ENCODE measurements at places on chromosomes 1 and 21.

- no peak for DNase-seq
These were observed 283.6 kb upstream of the C1orf105 start for GRCh38 chr1:172136925-172137324.

DNA sequence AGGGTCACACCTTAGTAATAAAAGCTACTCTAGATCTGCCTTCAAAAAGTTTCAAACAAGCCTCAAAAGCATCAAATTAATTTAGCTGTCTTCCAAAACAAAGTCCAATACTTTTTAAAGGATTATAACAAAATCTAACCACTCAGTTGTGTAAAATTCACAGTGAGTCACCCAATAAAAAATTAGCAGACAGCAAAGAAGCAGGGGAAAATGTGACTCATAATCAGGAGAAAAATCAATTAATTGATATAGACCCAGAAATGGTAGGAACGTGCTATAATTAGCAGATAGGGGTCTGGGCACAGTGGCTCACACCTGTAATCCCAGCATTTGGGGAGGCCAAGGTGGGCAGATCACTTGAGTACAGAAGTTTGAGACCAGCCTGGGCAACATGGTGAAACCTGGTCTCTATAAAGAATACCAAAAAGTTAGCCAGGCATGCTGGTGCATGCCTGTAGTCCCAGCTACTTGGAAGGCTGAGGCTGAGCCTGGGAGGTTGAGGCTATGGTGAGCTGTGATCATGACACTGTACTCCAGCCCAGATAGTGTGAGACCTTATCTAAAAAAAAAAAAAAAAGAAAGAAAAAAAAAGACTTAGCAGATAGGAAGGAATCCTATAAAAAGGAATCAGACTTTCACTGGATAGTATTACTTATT, 8.1 kb upstream of the MYOG start:
- no peak for DNase-seq

DNA sequence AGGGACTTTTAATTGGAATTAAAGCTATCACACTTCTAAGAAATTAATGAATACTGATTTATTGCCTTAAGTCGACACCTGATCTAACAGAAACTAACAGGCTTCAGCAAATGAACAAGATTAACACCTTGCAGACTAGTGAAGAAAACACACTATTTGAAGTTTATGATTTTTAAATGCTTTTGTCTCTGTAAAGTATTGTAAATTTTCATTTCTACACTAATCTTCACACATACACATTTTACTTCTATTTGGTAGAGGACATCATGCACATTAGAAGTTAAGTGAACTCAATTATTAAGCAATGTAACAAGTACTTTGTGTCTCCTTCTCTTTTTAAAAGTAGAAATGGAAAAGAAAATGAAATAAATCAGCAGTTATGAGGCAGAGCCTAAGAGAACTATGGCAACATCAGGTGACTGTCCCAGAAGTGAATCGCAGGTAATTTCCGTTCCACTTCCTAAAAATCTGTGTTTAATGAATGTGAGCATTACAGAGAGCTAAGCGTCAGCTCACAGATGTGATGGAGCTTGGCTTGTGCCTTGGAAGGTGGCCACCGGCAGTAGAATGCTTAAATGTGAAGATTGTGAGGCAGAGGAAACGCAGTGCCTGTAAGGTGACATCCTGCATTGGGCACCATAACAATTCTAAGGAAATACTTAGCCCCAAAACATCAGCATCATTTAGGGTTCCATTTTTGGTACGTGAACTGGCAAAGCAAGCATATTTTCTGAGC, 1.2 kb downstream of the PRMT2 start:
- DNase-seq, result no peak

DNA sequence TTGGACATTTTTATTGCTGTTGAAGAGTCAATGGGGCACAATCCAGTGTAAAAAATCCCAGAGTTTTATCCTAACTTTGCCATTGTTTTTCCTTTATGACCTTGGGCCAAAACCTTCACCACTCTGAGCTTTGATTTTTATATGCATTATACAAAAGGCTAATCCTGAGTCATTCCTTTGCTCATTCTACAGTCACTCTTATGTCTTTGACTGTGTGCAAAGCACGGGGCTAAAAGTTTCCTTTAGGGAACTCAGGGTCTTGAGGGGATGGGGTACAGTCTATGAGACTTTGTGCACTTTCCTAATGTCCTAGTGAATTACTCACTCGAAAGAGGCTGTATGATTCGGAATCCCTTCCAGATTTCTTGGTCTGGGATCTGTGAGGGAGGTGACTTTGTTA, 543.2 kb upstream of the CAMK1G start:
- DNase-seq, result no peak

DNA sequence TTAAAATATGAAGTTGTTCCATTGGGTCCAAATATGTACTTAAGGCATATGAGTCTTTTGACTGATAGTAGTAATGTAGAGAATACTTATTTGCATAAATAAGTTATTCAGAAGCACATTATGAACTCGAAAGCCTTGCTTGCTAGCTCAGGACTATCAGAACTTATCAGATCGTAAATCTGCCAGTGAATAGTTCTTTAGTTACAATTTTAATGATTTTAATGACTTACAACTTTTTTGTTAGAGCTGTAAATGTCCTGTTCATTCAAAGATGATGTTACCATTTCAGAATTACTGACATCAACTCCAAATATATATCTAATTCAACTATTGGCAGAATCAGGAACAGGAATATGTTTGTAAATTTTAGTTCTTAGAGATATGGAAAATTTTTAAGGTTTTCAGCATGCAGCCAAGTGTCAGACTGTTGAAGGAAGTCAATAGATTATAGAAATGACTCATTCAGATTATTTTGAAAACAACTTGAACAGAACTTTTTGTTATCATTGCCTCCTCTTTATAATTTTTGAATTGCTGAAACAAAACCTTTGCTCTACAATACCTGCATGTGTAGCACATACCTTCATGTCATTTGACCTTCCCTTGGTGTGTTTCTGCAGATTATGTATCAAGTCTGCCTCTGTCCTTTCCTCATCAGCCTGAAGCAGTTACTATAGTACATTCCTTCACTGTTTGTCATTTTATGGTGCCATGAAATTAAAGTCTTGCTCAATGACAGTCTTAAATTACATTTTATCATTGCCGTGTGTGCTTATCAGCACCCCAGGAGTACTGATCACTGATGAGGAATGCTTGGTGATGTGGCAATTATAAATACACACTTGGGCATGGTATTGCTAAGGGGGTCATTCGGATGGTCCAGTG, 44.9 kb downstream of the LRRC8D start:
- DNase-seq, result no peak

GRCh38 chr1:160374306-160375110, 7.6 kb downstream of the NHLH1 start:
- DNase-seq, result no peak

GRCh38 chr1:15810073-15810472, 2.6 kb upstream of the UQCRHL start:
- DNase-seq, result no peak

DNA sequence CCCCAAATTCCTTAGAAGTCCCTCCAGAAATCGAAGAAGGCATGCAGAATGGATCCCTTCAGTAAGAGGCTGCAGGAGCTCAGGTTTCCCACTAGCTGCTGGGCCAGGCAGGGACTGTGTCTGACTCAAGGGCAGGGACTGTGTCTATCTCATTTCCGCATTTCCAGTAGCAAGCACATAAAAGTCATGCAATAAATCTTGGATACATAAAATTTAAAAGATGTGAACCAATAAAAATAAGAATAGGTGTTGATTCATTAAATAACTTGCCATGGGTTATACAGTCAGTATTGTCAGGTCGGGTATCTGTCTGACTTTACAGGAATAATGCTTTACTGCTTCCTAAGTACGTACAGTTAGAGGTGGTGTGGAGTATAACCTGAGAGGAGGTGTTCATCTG, 15.2 kb downstream of the PM20D1 start:
- DNase-seq, result no peak

DNA sequence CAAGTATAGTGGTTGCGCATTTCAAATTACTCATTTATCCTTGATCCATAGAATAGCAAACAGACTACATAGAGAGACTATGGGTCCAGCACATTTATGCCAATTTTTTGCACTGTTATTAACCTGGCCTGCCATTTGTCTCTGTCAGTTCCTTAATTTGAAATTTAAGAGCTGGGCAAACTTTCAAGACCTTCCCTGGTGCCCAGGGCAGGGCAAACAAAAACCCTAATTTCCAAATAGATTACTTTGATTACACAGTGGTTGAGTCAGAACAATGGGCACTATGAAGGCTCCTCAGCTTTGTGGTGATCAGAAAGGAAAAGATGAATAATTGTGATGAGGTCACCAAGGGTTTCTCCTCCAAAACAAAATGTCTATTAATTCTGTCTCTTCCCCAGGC, 80.6 kb downstream of the TNFSF18 start:
- no peak for DNase-seq

DNA sequence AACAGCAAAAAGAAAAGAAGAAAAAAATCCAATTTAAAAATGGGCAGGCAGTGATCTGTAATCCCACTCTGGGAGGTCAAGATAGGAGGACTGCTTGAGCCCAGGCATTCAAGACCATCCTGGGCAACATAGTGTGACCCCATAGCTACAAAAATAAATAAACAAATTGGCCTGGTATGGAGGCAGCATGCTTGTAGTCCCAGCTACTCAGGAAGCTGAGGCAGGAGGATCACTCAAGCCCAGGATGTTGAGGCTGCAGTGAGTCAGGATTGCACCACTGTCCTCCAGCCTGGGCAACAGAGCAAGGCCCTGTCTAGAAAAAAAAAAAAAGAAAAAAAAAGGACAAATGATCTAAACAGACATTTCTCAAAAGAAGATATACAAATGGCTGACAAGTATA, 99.6 kb downstream of the EIF4G3 start:
- no peak for DNase-seq

- no peak for DNase-seq
These were observed 13.7 kb upstream of the SLC44A3 start for GRCh38 chr1:94806441-94806871.

GRCh38 chr1:201508809-201509208, 1.9 kb upstream of the CSRP1 start:
- DNase-seq, result no peak

- no peak for DNase-seq
These were observed 9.5 kb downstream of the COL16A1 start for GRCh38 chr1:31694069-31694963.
